Neural progenitor cell (in vitro differentiated cells): ENCODE measurements at places on chromosomes 6 and 20.

GRCh38 chr20:32911355-32911754, 52.6 kb downstream of the EFCAB8 start:
- no peak for DNase-seq

GRCh38 chr6:24257282-24257681, 100.6 kb downstream of the DCDC2 start:
- peak; percentile 14 for DNase-seq

DNA sequence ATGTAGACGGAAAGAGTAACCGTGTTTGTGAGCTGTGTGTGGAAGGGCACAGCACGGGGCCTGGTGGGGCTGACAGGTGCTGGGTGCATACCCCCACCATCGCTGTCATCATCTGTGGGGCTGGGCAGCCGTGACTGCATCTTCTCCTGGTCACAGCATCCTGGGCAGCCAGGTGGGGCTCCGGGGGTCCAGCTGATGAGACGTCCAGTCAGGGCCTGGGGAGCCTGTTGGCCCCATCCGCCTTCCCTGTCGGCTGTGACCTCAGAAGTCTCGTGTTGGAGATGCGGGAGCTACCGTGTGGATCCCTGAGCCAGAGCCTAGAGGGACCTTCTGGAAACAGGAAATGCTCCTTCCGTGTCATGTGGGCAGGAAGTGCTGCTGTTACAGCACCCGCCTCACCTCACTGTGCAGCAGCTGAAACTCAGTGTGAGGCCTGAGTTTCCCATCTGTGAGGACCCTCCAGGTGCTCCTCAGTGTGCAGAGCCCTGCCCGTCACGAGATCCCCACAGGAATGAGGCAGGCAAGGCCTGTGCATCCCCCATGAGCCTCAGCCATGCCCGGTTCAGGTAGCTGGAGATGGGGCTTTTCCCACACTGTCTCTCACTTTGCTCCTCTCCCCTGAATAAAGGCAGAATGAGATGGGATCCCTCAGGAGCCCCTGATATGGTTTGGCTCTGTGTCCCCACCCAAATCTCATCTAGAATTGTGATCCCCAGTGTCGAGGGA, 108.7 kb downstream of the ERMARD start:
- DNase-seq = no peak

- no peak for DNase-seq
Measured at GRCh38 chr6:11236076-11236750, 3.7 kb upstream of the NEDD9 start.

- no peak for DNase-seq
Measured at GRCh38 chr6:117637770-117638169, 35.5 kb upstream of the GOPC start.

- DNase-seq = peak; percentile 75
Measured at GRCh38 chr20:31869942-31870725, at the start of the genes DUSP15 and TTLL9. Gene DUSP15, minus strand, starts transcription at chr20:31870527. Its CDS starts 190 bp downstream, at chr20:31870337. Gene TTLL9, plus strand, starts transcription at chr20:31870634. Its CDS starts 493 bp downstream, at chr20:31871127.

DNA sequence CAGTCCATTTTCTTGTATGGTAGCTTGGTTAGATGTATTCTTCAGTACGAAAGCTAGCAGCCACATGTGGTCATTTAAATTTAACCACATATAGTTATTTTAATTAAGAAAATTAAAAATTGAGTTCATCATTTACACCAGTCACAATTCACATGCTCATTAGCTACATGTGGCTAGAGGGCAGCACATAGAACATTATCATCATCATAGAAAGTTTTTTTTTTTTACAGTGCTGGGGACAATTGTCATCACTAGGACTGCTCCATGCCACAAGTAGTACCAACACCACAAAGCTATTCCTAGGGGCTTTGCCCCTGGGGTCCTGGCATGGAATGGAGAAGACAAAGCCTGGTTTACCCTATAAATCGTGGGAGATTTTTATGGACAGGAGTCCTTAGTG, 30.5 kb downstream of the PLCB4 start:
- no peak for DNase-seq

- no peak for DNase-seq
Measured at GRCh38 chr6:165506657-165507056, 156.4 kb downstream of the PDE10A start.

DNA sequence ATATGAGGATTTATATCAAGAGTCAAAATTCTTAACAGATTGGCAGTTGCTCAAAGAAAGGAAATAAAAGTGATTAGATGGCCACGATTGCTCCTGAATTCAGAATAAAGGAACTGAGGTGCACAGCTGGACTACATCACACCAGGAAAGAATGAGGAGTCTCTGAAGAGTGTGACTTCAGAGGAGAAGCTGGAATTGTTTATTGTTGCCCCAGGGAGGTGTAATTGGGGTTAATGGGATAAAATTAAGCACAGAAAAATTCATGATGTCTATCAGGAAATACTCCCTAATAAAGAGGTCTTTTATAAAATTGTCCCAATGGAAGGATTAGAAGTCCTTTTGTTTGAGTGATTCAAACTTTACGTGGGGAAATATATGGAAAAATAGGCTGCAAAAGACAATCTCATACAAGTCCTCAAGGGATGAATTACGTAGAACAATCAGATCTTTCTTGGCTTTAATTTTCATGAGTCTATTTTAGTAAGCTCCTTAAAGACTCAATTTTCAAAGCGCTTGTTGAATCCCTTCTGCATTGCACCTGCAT, 208.6 kb upstream of the RNF217 start:
- DNase-seq = no peak

GRCh38 chr6:159595173-159595572, 97.9 kb downstream of the SOD2 start:
- DNase-seq = no peak

GRCh38 chr6:24255676-24256075, 102.2 kb downstream of the DCDC2 start:
- DNase-seq = no peak

DNA sequence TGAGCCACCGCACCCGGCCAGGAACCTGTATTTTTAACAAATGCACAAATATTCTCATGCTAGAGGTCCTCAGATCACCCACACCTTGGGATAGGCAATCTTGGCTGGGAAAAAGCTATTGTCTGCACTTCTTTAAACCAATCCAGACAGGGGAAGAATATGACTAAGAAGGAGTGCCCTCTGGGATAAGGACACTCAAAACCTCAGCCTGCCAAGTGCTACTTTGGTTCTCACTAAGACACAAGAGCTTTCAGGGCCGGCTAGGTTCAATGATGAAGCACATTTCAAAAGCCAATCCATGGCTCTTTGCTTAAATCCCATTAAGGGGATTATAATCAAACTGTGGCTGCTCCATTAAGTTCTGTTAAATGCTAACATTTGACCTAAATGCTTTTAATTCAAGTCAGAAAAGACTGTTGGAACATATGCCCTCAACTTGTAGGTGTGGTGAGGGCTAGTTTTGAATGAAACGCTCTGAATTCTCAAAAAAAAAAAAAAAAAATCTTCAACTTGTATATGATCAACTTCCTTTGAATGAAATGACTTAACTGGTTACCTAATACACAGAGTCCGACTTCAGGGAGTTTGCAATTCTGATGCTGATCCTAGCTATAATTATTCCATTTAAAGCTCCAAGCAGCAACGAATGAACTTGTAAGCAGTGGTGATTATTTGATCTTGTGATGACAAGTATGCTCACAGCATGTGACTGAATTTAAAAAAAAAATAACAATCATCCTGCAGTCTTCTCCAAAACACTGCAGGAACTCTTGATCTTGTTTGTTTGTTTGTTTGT, 56.6 kb downstream of the SLC23A2 start:
- DNase-seq = no peak

- DNase-seq = peak; percentile 92
Measured at GRCh38 chr6:29553268-29554057, 6.1 kb downstream of the UBD start.

DNA sequence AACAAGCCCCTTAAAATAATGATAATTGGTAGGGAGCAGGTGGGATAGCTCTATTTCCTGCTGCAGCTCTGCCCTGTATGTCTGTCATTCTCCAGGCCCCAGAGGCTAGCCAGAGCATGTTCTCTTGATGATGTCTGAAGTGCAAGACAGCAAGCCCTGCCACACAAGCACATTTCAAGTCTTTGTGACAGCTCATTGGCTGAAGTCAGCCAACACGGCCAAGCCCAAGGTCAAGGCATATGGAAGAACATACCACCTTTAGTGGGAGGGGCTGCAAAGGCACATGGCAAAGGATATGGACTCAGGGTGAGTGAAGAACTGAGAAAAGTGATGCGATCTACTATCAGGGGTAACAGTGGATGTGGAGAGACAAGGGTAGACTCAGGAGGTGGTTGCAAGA, 116.1 kb downstream of the PRND start:
- DNase-seq = no peak

DNA sequence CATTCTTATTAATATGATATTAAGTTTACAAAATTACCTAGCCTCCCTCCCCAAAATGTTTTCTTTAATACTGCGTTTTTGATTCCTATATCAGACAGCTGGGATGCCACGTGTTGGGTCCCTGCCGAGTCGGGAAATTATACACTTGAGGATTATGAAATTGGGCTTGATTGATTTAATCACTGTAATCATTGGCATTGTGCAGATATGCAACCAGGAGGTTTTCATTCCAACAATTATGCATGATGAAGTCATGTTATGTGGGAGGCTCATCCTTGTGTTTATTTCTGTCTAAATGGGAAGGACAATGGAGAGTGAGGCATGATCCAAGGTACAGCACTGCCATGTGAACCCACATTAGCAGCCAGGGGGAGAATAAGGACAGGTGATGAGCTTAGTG, 30.6 kb upstream of the RIPOR2 start:
- DNase-seq = no peak
